Hematopoietic multipotent progenitor cell treated with erythropoietin and hydrocortisone succinate and interleukin-3 and kit ligand, for 4 days (in vitro differentiated cells): ENCODE measurements at places on chromosomes 7 and 10.
A peak's percentile ranks its signal among the peaks of the same experiment; 100 is the strongest.

DNA sequence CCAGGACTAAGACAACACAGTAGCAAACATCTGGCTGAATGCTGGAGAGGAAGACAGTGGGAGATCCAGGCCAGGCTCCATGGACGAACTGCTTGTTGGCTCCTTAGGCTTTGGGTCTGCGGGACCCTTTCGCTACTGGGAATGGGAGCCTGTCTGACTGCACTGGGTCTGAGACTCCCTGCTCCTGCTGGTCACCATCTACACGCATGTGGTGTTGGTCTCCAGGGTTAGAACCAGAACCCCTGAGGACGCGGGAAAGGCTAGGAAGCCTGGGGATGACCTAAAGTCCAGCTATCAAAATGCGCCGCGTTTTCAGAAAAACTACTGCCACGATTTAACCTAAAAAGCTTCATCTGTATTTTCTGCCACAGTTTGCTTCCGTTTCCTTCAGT, 817 bp upstream of the DNAJB6 start:
- no peak for DNase-seq

- DNase-seq, result peak; percentile 87
These were observed 247.4 kb downstream of the ELMO1 start for GRCh38 chr7:37201003-37201875.

- DNase-seq, result no peak
These were observed 13.5 kb upstream of the ASCC1 start for GRCh38 chr10:72229261-72230251.

- DNase-seq, result no peak
These were observed 200.0 kb downstream of the HIBADH start for GRCh38 chr7:27462575-27463270.
